Caco-2 (cell line): ENCODE measurements at places on chromosomes 16 and 17. TPM values are rescaled to one million over a fixed set of nuclear protein-coding genes. Genes with fewer than 3 reads are reported as not detected.

DNA sequence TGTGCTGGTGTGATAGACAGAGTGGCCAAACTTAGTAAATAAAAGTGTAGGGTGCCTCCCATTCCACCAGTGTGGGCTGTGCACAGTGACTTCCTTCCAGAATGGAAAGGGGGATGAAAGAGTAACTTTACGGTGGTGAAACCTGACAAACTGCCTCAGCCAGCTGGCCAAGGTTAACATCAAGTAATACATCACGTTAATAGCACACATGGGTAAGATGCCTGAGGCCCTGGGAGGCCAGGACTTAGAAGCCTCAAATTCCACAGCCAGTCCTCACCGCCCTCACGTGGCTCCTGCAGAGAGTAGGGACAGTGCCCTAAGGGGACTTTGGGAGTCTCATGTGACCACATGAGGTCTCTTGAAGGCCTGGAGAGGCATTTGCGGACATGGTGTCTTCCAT, 14.1 kb downstream of the RMI2 start:
- peaks cover 53% of the 10 kb centered on the region for H3K4me1 ChIP-seq
- H3K27me3 ChIP-seq, result no peaks in the 10 kb centered on the region
- H3K4me3 ChIP-seq, result no peak overlapping the region
- peak; percentile 93 for DNase-seq
- peaks cover 2% of the 10 kb centered on the region; the same call in 1 of the 2 replicates for H3K36me3 ChIP-seq

DNA sequence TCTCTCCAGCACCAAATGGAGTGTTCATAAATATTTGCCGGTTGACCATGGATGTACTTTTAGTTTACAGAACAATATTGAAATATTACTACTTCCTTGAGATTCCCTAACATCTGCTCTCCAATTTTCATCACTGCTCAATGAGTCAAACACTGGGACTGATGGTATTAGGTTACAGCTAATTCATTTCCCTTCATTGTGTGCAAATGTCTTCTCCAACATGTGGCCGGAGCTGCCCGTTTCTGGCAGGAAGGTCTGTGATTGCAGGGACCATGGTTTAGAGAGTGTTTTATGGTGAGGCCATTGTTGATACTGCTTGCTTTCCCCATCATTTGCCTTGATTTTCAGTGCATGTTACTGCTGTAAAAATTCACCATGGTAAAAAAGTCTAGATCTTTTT, 209.3 kb downstream of the HS3ST3B1 start:
- H3K4me1 ChIP-seq, result no peaks in the 10 kb centered on the region
- no peak overlapping the region for H3K4me3 ChIP-seq
- no peak for DNase-seq

DNA sequence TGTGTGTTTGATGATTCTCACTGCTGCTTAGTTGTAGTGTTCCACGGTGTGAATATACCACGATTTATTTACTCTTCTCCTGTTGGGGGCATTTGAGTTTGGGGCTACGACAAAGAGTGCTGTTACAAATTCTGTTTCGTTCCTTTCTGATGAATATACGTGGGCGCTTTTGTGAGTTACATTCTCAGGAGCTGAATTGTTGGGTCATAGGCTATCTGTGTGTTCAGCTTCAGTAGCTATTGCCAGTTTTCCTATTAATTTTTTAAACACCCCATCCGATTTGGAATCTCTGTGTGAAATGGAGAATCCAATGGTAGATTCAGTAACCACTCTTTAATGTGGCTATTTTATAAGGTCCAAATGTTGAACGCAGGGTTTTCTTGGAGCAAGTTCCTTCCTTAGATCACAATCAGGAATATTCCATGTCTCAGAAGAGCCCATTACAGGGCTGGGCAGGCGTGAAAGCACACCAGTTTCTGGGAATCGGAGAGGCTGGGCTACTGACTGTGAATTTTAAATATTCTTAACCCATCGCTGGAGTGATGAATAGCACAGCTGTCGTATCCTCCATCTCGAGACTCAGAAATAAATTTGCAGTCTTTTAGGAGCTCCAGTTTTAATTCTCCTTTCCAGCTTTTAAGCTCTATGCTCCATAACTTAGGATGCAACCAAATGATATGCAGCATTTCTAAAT, 115.9 kb downstream of the PITPNC1 start:
- no peaks in the 10 kb centered on the region for H3K4me1 ChIP-seq
- no peak overlapping the region for H3K27ac ChIP-seq
- no peak overlapping the region for H3K4me3 ChIP-seq
- H3K36me3 ChIP-seq, result no peaks in the 10 kb centered on the region

GRCh38 chr16:49052846-49053245, 228.8 kb downstream of the CBLN1 start:
- DNase-seq, result no peak
- H3K27me3 ChIP-seq, result no peaks in the 10 kb centered on the region
- H3K27ac ChIP-seq, result no peak overlapping the region
- no peaks in the 10 kb centered on the region for H3K4me1 ChIP-seq

DNA sequence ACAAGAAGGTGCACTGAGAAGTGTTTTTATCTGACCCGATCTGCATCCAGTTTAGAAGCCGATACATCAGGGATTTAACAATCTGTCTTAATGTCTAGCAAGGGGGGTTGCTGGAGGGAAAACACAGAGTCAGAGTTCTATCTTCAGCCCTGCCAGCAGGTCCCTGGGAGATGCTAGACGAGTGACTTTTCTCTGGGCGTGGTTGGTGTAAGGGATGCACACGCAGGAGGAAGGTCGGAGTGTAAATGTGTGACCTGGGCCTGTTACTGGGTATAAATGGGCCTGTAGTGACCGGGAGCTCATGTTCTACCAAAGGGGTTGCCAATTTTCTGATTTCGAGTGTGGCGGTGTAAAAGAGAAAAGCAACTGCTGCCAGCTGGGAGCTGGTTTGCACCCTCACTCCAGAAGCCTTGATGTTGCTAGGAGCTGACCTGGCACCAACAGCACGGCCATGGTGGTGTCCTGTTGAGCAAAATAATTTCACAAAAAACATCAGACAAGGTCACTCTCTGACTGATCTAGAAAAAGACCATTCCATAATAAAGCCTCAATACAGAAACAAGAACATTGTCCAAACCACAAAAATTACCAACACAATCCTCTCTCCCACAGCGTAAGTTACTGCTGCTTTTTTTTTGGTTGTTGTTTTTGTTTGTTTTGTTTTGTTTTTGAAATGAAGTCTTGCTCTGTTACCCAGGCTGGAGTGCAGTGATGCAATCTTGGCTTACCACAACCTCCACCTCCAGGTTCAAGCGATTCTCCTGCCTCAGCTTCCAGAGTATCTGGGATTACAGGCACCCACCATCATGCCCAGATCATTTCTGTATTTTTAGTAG, 1.3 kb upstream of the KCTD13 start:
- H3K4me1 ChIP-seq, result peaks cover 15% of the 10 kb centered on the region
- H3K36me3 ChIP-seq, result peaks cover 4% of the 10 kb centered on the region; the same call in 1 of the 2 replicates
- peak overlapping the region; percentile 89 for H3K27ac ChIP-seq
- no peaks in the 10 kb centered on the region for H3K27me3 ChIP-seq

GRCh38 chr17:45867702-45868101, 23.0 kb downstream of the SPPL2C start:
- no peak for DNase-seq
- no peaks in the 10 kb centered on the region for H3K27me3 ChIP-seq
- H3K4me1 ChIP-seq, result peaks cover 25% of the 10 kb centered on the region
- no peak overlapping the region for H3K27ac ChIP-seq
- no peak overlapping the region for H3K4me3 ChIP-seq

DNA sequence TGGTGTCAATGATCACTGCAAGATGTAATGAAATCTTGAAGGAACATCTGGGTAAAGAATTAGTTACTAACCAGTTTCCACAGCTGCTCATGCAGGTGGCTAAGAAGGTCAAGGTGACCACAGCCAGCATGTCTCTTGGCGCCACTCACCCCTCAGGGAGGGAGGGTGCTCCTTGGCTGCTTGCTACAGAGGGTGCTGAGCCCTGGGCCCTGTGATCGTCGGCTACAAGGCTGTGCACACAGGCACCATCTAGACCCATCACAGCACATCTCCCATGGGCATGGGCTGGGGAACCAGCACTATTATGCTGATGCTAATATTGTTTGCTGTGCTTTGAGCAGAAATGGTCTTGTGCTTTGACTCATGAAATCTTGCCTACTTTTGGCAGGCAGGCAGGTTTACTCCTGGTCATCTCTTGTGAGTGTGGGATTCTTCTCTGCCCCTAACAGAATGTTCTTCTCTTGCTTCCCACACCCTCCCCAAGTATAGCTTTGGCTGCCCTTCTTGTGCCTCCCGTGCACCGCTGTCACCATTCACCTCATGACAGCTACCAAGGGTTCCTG, 36.4 kb downstream of the TXNDC11 start:
- H3K4me1 ChIP-seq, result no peaks in the 10 kb centered on the region
- no peak overlapping the region for H3K4me3 ChIP-seq
- no peaks in the 10 kb centered on the region for H3K27me3 ChIP-seq
- DNase-seq, result no peak

GRCh38 chr17:3712811-3713463, 10.8 kb upstream of the HASPIN start:
- no peaks in the 10 kb centered on the region for H3K27me3 ChIP-seq
- no peak overlapping the region for H3K27ac ChIP-seq
- no peak overlapping the region for H3K4me3 ChIP-seq
- no peaks in the 10 kb centered on the region for H3K4me1 ChIP-seq
- no peaks in the 10 kb centered on the region for H3K36me3 ChIP-seq
- DNase-seq, result no peak

DNA sequence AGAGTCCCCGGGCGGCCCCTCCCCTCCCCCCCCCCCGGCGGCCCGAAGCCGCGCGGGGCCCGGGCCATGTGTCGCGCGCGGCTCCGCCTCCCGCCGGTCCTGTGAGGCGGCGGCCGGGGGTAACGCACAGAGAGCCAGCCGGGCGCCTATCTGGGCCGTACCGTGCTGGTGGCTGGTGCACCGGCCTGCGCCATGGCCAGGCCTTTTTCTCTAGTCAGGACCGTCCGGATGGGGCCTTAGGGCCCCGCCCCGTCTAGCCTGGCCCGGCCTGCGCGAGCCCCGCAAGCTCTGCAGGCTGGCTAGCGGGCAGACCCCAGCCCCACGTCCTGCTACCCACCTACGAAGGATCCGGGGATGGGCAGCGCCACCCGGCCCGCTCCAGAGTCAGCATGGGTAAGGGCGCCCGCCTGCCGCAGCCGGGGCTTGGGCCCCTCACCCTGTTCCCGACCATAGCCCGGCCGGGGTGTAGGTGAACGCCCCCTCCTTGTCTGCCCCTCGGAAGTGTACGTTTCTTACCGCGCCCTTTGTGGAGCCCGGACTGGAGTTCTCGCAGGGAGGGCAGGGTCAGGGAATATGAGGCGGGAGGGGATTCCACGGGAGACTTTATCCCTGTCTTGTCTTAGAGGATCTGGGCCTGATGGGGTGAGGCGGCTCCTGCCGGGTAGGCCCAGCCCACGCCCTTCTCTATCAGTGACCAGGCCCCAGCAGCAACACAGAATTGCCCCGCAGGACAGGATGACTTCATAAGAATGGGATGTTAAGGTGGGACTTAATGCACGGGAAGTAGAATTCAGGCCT, at the start of gene CENPT:
TSS of gene CENPT (minus strand) at position 630 of the 798 bp plus-strand sequence. CDS start 13,834 bp downstream, outside the sequence.
- no peaks in the 10 kb centered on the region for H3K27me3 ChIP-seq
- H3K27ac ChIP-seq, result peak within 1 kb of the TSS; percentile 93
- H3K4me1 ChIP-seq, result peaks cover 32% of the 10 kb centered on the region
- peak within 1 kb of the TSS; percentile 98 for H3K4me3 ChIP-seq
- DNase-seq, result peak; percentile 66
- H3K36me3 ChIP-seq, result no peaks in the 10 kb centered on the region; the same call in none of the 2 replicates

DNA sequence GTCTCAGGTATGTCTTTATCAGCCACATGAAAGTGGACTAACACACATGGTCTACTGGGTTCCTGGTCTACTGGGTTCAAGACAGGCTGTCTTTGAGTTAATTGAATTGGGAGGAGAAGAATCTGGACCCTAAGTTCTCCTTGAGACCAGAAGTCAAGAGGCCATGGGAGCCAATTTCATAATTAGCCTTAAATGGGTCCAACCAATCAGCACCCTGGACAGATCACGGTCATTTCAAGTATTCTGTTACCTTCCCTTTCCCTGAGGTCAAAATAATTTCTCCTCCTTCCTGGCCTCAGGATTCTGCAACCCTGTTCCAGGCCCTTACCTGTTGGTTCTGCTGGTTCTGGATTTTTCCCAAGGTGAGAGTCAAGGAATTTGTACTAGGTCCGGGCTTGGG, 23.8 kb downstream of the OSBPL7 start:
- H3K27me3 ChIP-seq, result no peaks in the 10 kb centered on the region
- no peaks in the 10 kb centered on the region for H3K4me1 ChIP-seq
- H3K4me3 ChIP-seq, result no peak overlapping the region
- no peaks in the 10 kb centered on the region for H3K36me3 ChIP-seq
- no peak overlapping the region for H3K27ac ChIP-seq
- peak; percentile 32 for DNase-seq

DNA sequence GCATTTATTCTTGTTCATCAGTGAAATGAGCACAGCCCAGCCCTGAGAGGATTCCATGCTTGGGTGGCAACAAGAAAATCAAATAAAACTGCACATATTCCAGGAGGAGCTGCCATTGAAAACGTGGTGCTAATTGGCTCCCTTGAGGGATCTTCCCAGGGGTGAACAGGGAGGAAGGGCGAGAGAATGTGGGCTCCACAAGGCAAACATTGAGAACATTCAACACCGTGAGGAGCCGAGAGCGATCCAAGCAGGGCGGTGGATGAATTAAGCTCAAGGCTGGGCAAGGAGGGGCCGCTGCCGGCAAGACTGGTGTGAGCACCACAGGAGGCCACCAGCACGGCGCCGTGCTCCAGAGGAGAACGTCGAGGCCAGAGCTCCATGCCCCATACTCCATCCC, 166.9 kb downstream of the C16orf95 start:
- H3K4me3 ChIP-seq, result no peak overlapping the region
- H3K27ac ChIP-seq, result no peak overlapping the region
- DNase-seq, result no peak
- no peaks in the 10 kb centered on the region for H3K27me3 ChIP-seq
- no peaks in the 10 kb centered on the region for H3K36me3 ChIP-seq
- H3K4me1 ChIP-seq, result no peaks in the 10 kb centered on the region

ITFG1 gene
- total RNA-seq, result 29.2 and 38.2 TPM in 2 replicates

ARL5C gene
- not detected in 2 replicates for total RNA-seq

SMPD3 gene
- 2.4 and 2.8 TPM in 2 replicates for total RNA-seq

KIF18B gene
- 63.6 and 68.4 TPM in 2 replicates for total RNA-seq

TXNDC11 gene
- total RNA-seq, result 23.5 and 24.3 TPM in 2 replicates

PYDC1 gene
- not detected in 2 replicates for total RNA-seq

ATP2A1 gene
- 2.3 and 2.6 TPM in 2 replicates for total RNA-seq

CTRB1 gene
- total RNA-seq, result not detected in 2 replicates
